ENCODE measurements at places on chromosomes 16 and 17.

DNA sequence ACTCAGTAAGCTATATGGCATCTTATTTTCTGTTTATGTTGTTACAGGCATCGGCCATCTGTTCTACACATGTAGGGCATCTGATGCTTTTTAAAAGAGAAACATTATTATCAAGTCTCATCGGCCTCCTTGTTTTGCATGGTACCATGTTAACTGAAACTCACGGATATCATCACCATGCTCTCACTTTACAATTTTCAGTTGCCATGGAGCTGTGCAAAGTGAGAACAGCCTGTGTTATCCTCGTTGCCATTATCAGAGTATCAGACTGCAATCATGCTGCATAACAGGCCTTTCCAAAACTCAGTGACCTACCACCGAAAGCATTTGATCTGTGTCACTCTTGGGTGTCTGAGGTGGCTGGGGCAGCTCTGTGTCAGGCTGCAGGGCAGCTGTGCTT is 110.3 kb downstream of the C17orf67 start:
- DNase-seq = no peak

GRCh38 chr17:16911141-16911937 is 60.6 kb downstream of the TNFRSF13B start:
- DNase-seq = no peak

DNA sequence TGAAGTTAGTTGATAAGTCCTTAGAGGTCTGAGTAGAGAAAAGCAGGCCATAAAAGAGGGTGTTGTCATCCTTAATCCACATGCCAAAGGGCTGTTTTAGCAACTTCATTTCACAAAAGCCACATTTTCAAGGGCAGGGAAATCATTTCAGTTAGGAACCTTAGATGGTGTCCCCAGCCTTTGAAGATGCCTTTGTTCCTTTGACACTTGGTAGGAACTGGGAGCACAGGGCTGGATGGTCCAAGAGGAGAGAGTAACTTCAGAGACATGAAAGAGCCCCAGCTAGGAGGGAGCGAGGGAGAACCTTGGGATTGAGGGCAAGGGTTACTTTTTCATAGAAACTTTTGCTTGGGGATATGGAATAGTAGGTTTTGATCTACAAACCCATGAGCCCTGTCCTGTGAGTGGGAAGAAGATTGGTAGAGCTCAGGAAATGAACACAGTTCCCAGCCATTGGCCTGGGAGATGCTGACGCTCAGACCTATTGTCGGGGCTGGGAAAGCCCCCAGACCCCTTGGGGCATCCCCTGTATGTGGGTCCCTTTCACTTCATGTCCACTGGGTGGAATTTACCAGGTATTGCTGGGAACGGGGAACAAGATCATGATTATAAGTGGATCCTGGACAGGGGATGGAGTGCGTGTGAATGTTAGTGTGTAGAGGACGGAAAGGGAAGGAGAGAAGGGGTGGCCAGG is 18.9 kb downstream of the MSI2 start:
- no peak for DNase-seq

DNA sequence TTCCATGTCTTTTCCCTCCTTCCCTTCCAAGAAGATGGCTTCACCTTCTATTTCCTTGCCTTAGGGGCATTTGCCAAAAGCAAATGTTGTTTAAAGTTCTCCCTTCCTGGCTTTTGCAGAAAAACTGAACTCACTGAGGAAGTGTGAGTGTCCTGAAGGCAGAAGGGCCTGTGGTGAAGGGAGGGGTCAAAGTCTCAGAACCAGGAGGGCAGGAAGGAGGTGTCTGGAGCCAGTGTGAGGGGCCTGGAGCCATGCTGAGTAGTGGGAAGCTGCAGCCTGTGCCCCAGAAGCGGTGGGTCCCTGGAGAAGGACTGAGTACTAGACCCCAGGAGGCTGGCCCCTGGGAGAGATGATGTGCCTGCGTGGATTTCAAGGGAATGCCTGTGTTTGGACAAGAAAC is 23.8 kb upstream of the SUPT4H1 start:
- DNase-seq = no peak

GRCh38 chr17:75783803-75784472 is 668 bp upstream of the UNK start:
- no peak for DNase-seq

DNA sequence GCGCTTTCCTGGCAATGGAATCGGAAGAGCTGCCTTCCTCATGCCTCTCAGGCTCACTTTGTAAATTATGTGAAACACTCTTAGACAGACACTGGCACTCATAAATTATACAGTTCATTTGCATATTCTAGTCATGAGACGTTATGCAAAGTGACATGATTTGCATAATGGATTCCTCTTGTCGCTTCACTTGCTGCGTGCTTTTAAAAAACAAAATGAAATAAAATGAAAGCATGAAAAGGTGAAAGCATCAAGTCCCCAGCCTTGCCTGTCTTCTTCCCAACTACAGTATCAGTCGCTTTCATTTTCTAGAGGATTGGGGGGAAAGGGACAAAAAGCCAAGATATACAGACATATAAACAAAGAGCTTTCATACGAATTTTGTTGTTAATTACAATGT is 252.8 kb upstream of the PMFBP1 start:
- no peak for DNase-seq

- no peak for DNase-seq
These were observed 122.4 kb upstream of the NUDT7 start for GRCh38 chr16:77599793-77600415.

GRCh38 chr17:12078791-12079190 is 58.1 kb downstream of the MAP2K4 start:
- DNase-seq = no peak

DNA sequence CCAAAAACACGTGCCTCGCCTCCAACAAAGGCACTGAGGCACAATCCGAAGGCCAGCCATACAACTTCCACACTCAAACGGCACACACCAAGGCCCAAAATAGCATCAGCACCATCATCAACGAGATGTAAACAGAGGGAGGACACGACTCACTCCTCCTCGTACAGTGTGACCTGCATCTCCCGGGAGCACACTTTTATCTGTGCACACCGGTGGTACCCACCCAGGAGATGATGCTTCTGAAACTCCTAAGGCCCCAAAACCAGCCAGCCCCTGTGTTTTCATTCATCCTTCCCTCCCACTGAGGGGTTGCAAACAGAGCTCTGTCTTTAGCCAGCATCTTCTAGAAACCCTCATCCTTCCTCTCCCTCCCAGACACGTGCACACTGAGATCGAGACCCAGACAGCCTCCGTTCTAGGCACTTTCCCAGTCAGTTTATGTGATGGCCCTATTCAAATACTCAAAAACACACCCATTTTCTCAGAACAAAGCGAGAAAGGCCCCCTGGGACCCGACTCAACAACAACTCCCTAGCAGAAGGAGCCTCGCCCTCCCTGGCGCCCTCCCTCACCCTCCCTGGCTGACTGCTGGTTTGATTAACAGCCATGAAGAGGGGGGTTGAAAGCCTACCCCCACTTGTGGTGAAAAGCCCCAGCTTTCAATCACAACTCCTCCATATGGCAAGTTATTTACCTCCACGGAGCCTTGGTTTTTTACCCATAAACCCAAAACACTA is 76.3 kb downstream of the GAS7 start:
- DNase-seq = no peak

DNA sequence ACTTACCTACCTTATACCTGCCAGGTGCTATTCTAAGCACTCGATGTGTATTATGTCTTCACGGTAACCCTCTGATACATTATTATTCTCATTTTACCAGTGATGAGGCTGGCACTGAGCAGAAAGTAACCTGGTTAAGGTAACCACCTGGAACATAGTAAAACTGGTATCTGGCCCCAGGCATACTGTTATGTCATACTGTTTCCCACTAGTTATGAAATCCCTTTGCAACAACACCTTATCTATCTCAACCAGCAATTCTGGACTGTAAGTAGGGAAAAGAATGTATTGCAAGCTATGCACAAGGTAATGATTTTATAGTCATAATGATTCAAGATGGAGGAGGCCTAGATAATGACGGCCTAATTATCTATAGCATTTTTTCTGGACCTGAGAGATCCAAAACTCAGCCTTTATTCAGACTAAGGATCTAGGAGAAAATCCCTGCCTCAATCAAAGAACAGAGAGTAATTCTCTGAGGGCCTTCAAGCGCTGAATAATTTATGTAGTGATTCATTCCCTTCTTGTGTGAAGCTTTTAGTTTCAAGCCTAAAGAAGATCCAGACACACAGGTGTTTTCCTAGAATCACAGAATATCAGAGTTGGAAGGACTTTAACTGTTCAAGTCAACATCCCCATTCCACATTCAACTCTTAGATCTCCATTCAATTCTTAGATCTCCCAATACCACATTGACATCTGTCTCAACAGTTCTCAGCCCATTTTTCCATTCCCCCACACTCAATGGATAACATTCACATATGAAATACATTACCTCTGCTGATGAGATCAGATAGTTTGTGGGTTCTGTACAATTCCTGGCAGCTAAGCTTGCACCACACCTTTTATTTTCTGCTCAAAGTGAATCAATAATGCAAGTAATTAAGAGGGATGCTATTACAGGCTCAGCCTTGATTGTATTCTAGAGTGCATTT is 14.9 kb upstream of the MMD start:
- no peak for DNase-seq

GRCh38 chr17:34883106-34884000 is 77.9 kb downstream of the CCT6B start:
- no peak for DNase-seq

GRCh38 chr17:1644493-1645206 is 882 bp downstream of the SCARF1 start:
- DNase-seq = no peak

GRCh38 chr17:77742579-77742978 is 215.9 kb upstream of the TNRC6C start:
- no peak for DNase-seq

DNA sequence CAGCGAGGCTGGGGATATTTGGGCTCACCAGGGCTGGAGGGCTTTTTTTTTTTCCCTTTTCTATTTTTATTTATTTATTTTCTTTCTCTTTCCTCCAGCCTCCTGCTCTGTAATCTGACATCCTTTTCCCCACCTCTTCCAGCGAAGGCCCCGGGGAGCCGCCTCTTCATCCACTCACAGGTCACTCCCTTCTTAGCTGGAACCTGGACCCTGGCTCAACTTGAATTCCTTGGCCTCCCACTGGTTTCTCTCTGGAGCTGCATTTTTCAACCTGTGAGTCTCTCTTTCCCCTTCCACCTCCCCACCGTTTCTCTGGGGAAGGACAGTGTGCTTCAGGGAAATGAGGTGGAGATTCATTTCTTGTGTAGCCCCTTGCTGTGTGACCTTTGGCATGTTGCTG is 82.0 kb downstream of the MRM1 start:
- no peak for DNase-seq

- no peak for DNase-seq
These were observed 121.5 kb downstream of the KATNIP start for GRCh38 chr16:27671410-27671809.

DNA sequence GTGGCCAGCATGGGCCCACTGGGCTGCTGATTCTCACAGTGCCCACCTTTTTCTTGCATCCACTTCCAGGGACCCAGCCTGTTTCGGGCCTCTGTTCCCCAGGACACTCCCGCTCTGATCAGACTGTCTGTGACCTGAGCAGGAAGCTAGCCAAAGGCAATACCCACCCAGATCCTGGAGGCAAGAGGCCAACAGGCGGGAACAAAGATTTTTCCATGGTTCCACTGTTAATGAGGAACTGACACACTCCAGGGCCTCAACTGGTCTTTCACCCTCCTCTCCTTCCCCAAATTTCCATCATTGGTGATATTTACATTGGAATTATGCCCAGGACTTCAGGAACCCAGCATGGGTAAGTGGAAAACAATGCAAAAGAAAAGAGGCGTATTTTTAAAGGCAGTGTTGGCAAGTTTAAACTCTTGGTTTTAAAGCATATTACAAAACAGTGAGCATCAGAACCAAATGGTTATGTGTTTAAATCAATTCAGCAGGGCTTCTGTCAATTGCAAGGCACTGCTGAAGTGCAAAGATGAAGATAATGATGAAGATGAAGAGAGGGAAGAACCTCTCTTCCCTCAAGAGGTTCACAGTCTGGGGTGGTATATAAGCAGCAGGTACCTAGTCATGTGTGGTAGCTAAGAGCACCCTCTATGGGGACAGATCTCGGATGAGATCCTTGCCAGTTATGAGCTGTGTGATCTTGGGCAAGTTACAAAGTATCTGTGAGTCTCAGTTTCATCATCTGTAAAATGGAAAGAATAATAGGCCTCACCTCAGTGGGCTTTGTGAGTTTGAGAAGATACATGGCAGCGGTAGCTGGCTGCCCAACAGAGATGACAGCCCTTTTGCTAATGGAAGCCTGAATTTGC is 14.4 kb upstream of the ATP2A3 start:
- DNase-seq = no peak

- DNase-seq = no peak
These were observed 6.7 kb upstream of the GUCY2D start for GRCh38 chr17:7995724-7996123.

GRCh38 chr17:62093188-62094155 is 28.4 kb upstream of the MED13 start:
- no peak for DNase-seq

GRCh38 chr17:13428611-13429042 is 173.1 kb downstream of the HS3ST3A1 start:
- no peak for DNase-seq

- DNase-seq = no peak
These were observed 51.8 kb downstream of the LMF1 start for GRCh38 chr16:918741-919657.

DNA sequence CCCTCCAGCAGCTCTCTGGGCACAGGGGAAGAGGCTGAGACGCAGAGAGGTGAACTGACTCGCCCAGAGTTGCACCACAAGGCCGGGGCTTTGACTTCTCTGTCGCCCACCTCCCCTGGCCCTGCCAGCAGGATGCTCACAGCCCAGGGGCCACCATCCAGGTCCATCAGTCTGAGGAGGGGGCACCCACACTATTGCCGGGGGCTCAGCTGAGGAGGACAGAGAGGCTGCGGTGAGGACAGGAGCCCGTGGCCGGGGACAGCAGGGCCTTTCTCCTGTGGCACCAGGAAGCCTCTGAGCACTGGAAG is 32.6 kb downstream of the KDM8 start:
- DNase-seq = no peak

GRCh38 chr17:69788957-69789356 is 286.1 kb upstream of the KCNJ16 start:
- no peak for DNase-seq

DNA sequence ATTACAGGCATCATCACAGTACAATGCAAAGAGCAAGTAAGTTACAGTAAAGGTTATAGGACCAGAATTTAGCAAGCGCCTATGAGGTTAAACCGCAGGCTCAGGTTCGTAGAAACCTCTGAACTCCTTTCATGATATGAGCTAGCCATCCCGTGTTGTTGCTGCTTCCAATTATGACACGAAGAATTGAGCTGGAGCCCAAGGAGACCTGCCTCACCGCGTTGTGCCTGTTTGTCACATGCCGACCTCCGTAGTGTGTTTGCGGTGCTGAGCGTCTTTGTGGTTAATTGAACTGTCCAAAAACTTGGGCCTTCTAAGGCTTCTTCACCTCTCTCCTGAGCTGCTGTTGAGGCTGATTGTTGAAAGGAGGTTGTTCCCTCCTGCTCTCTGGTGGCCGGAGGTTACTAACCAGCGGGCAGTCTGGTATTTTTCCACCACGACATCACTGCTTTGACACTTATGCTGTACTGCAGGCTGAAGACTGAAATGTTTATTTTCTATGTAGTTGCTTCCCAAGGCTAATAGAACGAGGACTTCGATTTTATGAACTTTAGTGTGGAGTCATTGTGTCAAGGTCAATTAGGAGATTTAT is 67.5 kb downstream of the SEC14L1 start:
- DNase-seq = no peak

- DNase-seq = no peak
These were observed 665 bp downstream of the MYBBP1A start for GRCh38 chr17:4554441-4554996.
